ENCODE measurements at places on chromosomes 13 and 19.

DNA sequence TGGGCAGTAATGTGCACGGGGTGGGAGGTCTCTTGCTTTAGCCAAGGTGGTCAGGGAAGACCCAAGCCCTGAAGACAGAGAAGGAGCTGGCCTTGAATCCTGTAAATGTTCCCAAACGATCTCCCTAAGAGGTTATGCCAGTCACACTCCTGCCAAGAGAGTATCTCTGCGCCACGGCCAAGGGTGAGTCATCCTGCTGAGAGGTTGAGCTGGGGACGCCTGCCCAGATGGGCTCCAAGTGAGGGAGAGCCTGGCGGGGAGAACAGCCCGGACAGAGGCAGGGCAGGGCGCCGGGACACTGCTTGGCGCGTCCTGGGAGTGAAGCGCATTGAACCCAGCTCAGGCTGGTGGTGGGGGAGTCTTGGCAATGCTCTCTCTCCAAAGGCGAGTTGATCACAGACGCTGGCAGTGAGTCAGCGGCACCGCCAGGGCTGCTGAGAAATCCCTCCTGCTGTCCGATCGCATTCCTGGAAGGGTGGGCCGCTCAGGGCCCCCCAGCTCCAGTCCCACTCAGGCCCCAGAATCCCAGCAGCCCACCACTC lies 16.4 kb downstream of the SULT2B1 start:
- DNase-seq, result peak; percentile 93

DNA sequence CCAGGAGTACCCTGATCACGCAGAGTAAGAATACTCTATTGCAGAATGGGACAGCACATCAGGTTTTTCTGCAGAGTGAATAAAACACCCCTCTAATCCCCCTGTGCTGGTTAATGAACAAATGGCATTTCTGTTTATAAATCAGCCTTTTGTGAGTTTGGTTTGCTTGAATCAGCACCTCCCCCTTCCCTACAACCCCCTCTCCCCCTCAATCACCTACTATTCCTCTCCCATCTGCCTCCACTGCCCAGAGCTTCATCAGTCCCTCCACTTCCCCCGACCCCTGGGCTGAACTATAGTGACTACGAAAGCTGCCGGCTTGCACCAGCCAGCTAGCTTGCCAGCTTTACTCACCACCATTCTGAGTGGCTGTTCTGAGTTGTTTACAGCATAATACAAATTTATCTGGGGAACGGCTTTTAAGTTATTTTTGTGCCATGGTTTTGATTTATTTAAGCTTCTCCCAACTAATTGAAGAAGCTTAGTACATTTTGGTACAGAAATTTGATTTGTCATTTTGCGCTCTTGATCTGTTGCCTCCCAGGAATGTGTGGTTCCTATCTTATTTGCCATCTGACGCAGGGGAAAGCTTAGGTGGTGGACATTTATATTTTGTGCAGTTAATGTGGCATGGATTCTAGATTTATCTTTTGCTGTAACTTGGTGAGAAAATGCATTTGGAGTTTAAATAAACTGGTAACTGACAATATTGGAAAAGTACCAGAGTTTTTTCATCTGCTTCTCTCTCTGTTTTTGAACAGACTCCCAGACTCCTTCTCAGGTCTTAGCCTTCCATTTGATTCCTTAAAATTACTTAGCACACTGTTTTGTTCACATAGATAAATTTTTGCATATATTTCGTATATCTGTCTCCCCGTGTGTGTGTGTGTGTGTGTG lies 41.7 kb upstream of the WDFY2 start:
- DNase-seq, result no peak

- DNase-seq, result no peak
Observed at GRCh38 chr19:38015216-38015615, 108.2 kb downstream of the SIPA1L3 start.

DNA sequence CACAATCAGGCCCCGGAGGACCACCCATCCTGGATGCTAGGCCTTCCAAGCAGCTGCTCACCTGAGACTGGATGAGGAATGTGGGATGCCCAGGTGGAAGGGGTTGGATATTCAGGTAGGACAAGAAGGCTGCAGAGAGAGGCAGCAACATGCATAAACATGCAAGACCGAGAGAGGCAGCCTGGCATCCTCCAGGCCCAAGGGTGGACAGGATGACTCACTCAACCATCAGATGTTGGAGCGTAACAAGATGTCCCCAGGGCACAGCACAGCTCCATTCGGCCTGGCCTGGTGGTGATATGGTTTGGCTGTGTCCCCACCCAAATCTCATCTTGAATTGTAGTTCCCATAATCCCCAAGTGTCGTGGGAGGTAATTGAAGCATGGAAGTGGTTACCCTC lies 10.0 kb upstream of the CABP5 start:
- no peak for DNase-seq

GRCh38 chr13:105370011-105370650 lies 1165.3 kb downstream of the EFNB2 start:
- no peak for DNase-seq

DNA sequence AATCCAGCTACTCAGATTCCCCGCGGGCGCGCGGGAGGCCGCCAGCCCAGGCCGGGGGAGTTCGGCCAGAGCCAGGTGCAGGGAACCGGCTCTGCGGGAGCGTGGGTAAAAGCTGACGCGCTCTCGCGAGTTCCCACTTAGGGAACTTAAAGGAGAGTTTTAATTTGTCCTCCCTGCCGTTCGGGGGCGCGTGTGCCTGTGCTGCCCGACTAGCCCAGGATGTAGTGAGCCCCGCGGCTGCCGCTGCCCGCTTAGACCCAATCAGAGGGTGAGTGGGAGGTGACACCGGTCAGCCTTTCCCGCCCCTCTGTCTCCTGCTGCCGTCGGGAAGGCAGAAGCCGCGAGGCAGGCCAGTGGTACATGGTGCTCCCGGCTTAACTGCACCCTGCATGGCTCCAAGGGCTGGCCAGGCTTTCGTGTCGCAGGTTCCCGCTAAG lies 36.0 kb upstream of the NEK3 start:
- no peak for DNase-seq

GRCh38 chr19:50896591-50897190 lies 14.5 kb downstream of the KLK4 start:
- DNase-seq, result no peak

GRCh38 chr19:14978161-14978776 lies 1.4 kb downstream of the SLC1A6 start:
- no peak for DNase-seq

DNA sequence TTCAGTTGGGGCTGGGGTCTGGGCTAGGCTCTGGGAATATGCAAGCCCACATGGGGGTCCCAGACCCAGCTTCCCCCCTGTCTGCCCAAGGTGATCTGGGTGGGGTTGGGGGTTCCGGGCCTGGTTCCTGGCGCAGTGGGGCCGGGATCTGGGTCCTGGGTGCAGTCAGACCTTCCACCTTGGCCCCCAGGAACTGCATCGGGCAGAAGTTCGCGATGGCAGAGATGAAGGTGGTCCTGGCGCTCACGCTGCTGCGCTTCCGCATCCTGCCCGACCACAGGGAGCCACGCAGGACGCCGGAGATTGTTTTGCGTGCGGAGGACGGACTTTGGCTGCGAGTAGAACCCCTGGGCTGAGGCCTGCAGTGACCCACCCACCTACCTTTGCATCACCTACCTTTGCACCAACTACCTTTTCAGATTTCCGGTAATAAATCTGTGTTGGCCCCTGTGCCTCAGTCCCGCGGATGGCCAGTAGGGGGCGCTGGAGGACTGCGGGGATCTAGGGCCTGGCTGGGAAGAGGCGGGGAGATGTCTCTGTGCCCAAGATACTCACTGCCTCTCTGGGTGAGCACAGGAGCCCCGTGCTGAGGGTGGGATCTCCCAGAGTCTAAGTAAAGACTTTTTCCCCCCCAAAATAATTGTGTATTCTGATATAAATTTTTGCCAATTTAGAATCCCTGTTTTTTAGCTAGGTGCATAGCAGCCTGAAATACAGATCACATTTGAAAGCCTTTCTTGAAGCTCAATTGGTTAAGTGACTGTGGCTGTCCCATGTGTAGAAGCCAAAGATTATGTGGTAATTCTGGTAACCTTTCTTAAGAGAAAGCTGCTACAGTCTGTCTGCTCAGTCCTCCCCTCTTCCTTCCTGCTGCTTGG lies 11.5 kb upstream of the CYP4F3 start:
- no peak for DNase-seq

- DNase-seq, result no peak
Observed at GRCh38 chr19:33252971-33253370, 27.3 kb upstream of the SLC7A10 start.

- DNase-seq, result no peak
Observed at GRCh38 chr19:40229484-40229883, 3.0 kb upstream of the CCNP start.

GRCh38 chr19:14370169-14370939 lies 10.9 kb upstream of the ADGRE5 start:
- no peak for DNase-seq

DNA sequence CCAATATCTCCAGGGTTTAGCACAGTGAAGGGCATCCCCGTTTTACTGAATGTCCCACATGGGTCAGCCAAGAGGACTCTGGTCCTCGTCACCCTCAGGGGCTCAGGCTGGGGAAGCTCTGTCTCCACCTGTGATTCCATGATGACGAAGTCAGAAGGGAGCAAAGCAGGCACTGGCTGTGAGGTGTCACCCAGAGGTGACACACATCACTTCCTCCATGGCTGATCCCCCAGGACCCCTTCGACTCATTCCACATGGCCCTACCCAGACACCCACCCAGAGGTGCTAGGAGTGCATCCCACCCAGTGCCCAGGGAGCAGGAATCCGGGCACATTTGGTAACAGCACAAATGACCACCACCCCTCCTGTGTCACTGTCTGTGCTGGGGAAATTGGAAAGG lies 145.2 kb upstream of the VSTM2B start:
- DNase-seq, result no peak

- no peak for DNase-seq
Observed at GRCh38 chr13:111519041-111519440, 198.6 kb downstream of the TEX29 start.

GRCh38 chr13:49366841-49367240 lies 77.0 kb downstream of the CAB39L start:
- no peak for DNase-seq

DNA sequence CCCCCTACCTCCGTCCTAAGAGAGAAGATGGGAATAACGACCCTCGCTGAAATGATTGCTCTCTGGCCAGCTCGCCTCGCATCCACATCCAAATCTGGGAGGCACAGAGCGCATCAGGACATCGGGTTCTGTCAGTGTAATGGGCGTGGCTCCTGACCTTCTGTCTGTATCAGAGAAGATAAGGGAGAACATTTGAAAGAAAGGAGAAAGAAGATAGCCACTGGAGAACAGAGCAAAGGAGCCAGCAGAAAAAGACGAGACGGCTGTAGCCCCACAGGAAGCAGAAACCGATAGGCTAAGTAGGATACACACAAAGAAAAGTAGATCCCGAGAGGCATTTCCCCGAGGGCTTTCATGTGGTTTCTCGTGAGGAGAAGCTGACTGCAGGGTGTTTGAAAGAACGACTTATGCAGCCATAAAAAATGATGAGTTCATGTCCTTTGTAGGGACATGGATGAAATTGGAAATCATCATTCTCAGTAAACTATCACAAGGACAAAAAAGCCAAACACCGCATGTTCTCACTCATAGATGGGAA lies 14.0 kb upstream of the GJB2 start:
- DNase-seq, result no peak

DNA sequence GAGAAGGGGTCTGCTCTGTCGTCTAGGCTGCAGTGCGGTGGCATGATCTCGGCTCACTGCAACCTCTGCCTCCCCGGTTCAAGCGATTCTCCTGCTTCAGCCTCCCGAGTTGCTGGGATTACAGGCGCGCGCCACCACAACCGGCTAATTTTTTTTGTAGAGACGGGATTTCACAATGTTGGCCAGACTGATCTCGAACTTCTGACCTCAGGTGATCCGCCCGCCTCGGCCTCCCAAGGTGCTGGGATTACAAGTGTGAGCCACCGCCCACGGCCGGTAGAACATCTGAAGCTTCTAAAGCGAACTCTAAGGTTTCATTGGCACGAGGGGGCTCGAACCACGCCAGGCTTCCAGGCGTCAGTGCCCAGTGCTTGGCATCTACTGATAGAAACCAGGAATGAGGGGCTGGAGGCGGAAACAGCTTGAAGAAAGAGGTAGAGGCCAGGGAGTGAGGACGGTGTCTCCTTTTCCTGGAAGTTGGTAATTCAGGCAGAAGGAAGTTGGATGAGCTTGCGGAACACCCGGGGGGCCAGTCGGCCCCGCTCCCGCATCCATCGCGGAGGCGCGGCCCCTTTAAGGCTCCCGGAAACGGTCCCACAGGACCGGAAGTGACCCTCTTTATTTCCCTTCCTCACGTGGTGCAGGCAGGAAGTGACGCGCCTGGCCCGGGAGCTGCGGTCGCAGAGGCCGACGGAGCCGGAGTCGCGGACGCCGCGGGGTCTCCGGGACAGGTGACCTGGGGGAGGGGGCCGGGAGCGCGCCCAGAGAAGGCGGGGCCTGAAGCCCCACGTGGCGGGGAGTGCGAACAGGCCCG lies at the start of gene CCDC9:
TSS of gene CCDC9 (plus strand) at position 647 of the 814 bp plus-strand sequence. CDS start 1,876 bp downstream, outside the sequence.
- peak; percentile 82 for DNase-seq

DNA sequence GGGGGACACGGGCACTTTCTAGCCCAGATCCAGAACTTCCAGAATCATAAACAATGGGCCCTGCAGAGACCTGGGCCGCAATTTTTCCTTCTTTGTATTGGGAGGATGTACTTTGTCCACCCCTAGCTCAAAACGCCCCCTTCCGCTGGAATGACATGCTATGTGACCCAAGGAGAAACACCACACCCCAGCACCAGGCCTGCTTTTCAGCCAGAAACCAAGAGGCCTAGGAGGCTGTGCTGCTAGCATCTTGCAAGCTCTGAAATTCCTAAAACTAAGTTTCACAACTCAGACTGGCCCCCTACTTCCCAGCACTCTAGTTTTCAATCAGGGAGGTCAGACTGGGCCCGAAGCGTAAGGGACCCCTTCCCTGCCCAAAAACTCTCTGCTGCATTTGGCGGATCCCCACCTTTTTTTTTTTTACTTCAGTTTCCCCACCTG lies 538 bp downstream of the LSM4 start:
- DNase-seq, result no peak

- no peak for DNase-seq
Observed at GRCh38 chr13:59356607-59357006, 807.1 kb downstream of the DIAPH3 start.

- no peak for DNase-seq
Observed at GRCh38 chr13:76968041-76968440, 19.7 kb downstream of the ACOD1 start.
